ENCODE measurements at places on chromosomes 1 and 21.

DNA sequence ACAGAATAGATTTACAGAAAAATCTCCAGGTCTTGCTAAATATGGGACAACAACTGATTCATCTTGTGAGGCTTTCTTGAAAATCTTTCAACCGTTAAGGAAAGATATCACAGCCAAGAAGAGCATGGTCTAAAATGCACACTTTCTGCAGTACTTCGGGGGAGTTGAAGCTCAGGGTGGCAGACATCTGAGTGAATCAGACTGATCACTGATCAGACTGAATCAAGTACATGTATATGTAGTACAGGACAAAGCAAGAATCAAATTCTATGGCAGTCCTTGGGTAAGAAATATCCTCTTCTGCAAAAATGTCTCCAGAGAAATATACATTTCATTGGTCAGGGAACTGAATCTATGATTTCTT, 212.4 kb upstream of the SPAG17 start:
- no peak for DNase-seq

- DNase-seq = no peak
Observed at GRCh38 chr1:166307261-166308188, 140.7 kb upstream of the FAM78B start.

- no peak for DNase-seq
Observed at GRCh38 chr1:89842567-89843272, 21.9 kb downstream of the LRRC8D start.

DNA sequence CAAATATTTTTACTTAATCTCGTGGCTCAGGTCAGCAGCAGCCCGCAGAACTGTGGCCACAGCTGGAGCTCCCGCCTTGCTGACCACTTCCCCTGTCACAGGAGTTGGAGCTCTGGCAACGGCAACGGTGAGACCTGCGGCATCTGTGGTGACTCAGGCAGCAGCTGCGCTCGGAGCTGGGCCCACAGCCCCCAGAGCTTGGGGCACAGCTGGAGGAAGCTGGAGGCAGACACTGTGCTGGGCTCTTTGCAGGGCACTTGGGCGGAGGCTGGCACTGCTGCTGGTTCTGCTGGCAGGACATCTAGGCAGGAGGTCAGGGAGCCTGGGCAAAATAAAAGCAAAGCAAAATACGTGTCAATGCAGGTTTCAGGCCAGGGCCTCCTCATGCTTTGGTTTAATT, at the start of gene LCE3A:
Gene LCE3A (minus strand): TSS at position 301 of the 400 bp plus-strand sequence. CDS start 0 bp downstream, at position 301.
- no peak for DNase-seq

DNA sequence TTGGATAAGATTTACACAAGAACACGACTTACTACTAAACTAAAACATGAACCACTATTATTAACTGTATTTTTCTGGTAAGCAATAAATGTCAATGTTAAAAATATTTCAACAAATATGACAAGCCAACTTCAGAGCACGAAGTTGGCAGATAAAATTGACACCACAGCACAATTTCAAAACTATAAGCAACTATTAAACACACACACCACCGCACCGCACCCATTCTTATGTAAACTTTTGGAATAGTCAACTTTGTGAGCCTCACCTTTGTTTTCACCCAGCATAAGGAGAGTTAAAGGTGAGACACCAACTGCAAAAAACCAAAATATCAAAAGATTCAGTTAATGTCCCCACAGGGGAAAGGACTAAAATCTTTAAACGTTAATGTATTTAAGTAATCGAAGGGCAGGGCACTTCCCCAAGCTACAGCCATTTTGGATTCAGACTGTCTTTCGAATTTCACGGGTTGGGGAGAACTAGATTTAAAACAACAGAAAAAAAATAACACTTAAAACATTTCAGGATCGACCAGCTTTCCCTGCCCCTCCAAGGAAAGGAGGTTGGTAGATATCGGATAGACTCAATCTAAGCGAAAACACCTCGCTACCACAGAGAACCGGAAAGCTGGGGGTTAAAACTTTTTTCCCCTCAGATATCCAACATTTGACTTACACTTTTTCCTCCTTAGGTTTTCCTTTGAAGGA, 872 bp downstream of the GPBP1L1 start:
- no peak for DNase-seq

DNA sequence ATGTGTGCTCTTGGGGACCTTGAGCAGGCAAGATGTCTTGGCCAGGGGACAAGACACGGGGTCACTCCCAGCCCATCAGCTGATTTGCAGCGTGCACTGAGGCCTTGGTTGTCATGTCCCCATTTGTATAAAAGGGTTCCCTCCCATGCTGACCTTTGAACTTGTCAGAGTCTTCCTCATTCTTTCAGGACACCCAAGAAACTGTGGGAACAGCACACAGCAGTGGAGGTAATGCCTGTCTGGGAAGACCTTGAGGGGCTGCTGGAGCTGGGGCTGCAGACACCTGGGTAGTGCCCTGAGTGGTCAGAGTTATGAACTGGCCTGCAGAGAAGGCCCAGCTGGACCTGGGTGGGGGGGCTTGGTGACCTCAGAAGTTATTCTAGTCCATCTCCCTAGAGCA, 46.4 kb downstream of the FAAH start:
- no peak for DNase-seq

GRCh38 chr1:54800899-54801759, at the start of gene TTC22:
TTC22 (minus strand) TSS chr1:54801323; CDS start chr1:54801163, 160 bp downstream.
- peak; percentile 52 for DNase-seq

DNA sequence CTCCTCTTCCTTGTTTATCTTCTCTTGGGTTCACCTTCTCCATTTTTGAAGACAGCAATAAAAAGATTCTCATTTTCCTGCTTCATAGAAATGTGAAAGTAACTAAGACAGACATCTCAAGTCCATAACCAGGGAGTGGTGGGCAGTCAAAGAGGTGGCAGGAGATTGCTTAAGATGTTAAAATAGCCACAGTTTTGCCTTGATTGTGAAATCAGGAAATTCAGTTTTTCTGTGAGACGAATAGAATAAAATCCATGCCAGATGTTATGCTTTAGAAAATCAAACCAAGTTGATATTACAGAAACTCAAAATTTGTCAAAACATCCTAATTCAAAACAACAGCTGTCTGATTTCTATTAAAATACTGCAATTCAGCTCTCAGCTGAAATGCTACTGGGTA, 57.2 kb downstream of the TNN start:
- DNase-seq = no peak

GRCh38 chr1:10415211-10415930, 14.9 kb upstream of the CENPS start:
- no peak for DNase-seq

- no peak for DNase-seq
Observed at GRCh38 chr1:161506336-161507223, 1.3 kb downstream of the FCGR2A start.

DNA sequence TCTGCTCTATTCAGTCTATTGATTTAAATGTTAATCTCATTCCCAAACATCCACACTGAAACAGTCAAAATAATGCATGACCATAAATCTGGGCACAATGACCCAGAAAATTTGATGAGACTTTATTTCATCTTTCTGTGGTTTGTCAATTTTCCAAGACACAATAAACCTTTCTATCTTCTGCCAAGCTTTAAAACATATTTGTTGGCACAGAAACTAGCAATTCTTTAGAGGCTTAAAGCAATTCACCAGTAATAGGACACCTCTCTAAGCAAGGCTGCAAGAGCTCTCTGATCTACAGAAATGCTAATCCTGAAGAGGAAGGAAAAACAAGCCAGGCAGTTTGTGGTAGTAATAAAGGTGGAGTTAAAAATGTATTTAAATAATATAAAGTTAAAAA, 113.7 kb downstream of the FCRL5 start:
- DNase-seq = no peak

- DNase-seq = no peak
Observed at GRCh38 chr1:182189535-182190066, 128.1 kb upstream of the ZNF648 start.

DNA sequence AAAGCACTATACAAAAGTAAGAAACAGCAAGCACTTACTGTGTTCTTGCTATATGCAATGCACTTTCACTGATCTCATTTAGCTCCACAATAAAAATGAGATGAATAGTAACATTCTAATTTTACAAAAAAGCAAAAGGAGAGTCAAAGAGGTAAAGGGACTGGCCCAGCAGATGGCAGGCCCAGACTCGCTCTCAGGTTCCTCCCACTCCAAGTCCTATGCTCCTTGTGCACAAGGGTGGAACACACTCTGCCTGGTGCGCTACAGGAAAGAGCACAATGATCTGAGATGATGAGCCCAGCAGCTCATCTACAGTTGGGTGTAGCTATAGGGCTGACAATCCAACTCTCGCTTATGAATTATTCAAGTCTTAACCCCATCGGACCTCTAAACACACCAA, 94.1 kb upstream of the LYST start:
- DNase-seq = no peak

DNA sequence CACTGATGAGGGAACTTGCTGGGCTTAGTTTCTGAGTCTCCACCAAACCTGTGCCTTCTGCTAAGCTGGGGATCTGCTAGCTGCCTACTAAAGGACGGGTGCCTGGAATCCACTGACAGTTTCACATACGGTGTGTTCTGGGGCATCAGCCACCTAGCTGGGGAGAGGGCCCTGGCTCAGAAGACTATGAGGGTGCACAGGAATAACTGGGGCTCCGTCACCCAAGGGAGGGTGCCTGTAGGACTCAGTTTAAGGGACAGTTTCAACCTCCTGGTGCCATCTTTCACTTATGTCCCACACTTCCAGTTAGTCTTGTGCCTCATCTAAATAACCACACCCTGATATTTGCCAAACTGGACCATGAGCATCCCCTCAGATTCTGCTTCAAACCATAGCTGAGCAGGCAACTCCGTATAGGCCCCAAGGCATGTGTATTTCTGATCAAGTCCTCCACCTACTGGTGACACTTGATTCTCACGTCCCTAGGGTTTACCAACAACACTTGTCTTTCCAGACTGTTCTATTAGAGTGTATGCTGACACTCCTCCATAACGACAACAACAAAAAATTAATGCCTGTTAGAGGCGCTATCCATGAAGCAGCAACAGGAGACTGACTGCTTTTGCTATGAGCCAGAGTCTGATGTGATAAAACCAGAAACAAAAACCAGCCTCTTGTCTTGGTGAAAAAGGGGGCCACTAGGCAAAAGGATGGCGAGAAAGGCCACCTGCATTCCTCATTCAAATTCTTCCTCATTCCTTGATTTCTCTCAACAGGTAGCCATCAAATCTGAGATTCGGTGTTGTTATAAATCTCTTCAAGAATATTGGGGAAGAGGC, 55.0 kb upstream of the PAXBP1 start:
- peak; percentile 16 for DNase-seq

DNA sequence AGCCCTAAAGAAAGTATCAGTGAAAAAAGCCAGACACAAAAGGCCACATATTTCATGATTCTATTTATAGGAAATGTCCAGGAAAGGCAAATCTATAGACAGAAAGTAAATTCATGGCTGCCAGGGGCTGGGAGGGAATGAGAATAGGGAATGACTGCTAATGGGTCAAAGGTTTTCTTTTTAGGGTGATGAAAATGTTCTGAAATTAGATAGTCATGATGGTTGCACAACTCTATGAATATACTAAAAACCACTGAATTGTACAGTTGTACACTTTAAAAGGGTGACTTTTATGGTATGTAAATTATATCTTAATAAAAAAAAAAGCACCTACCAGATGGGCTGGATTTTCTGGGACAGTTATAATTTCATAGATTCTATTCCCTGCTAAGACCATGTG, 114.8 kb downstream of the CNIH3 start:
- DNase-seq = no peak

- DNase-seq = peak; percentile 46
Observed at GRCh38 chr1:225962440-225962975, 21.5 kb upstream of the LEFTY2 start.

- no peak for DNase-seq
Observed at GRCh38 chr1:227768125-227768439, 32.8 kb downstream of the SNAP47 start.

DNA sequence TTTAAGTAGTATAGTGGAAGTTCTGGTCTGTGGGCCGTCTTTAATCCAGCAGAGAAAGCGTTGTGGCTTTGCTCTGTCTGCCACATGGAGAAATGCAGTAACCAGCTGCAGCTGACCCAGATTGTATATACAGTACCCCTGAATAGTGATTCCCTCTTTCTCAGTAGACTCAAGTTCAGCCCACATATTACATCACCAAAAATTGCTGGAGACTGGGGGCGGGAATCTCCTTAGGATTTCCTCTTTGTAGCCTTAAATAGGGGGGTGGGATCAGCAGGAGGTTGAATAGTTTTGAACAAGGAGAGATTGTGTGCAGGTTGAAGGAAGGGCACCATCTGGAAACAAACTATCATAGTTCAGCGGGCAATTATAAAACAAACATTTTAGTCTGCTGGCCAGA, at the start of gene ANGPTL1:
Gene ANGPTL1 (minus strand): TSS at position 134 of the 400 bp plus-strand sequence. CDS start 5,301 bp downstream, outside the sequence.
- DNase-seq = no peak

DNA sequence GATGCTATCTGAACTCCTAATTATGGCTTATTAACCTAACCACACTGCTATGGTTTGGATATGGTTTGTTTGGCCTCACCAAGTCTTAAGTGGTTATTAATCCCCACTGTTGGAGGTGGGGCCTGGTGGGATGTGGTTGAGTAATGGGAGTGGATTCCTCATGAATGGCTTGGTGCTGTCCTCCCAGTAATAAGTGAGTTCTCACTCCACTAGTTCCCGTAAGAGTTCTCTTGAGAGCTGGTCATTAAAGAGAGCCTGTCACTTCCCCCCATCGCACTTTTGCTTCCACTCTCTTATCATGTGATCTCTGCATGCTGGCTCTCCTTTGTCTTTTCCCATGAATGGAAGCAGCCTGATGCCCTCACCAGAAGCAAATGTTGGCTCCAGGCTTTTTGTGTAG, 328.8 kb downstream of the PLA2G4A start:
- no peak for DNase-seq

GRCh38 chr21:39601187-39601928, 11.4 kb upstream of the B3GALT5 start:
- DNase-seq = no peak

DNA sequence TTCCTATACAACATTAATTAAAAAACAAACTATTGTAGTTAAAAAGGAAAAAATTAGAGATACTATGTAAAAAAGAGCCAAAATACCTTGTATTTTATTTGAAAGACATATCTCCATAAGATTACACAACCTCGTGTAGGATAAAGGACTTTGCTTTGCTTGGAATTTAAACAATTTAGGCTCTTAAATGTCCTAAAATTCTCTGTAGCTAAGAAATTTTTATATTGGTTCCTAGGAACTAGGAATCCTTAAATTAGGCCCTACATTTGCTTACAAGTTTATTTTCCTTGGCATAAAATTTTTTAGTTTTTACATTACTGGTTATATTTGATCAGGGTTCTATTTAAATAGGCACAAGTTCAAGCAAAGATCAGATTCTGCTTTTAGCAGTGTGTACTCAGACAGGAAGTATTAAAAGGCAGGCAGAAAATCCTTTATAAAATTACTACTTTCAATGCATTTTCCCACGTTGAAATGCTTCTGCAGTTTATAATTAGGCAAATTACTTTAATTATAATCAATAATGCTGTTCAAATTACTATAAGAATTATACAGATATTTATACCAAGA, 3.4 kb upstream of the ANGPTL3 start:
- no peak for DNase-seq

- DNase-seq = no peak
Observed at GRCh38 chr1:51303751-51304251, 26.6 kb downstream of the TTC39A start.

- DNase-seq = no peak
Observed at GRCh38 chr1:54350360-54350759, 55.8 kb downstream of the SSBP3 start.

GRCh38 chr1:209652873-209653401, 712 bp upstream of the LAMB3 start:
- DNase-seq = peak; percentile 21

GRCh38 chr21:24856326-24856725, 751.0 kb downstream of the MRPL39 start:
- DNase-seq = no peak
